ENCODE measurements at places on chromosomes 16 and 17.

GRCh38 chr17:13419676-13420075 lies 182.1 kb downstream of the HS3ST3A1 start:
- no peak for DNase-seq

GRCh38 chr17:67488768-67489167 lies 111.7 kb downstream of the PITPNC1 start:
- no peak for DNase-seq

- DNase-seq, result no peak
These were observed 4.8 kb downstream of the IL4R start for GRCh38 chr16:27318392-27319256.

DNA sequence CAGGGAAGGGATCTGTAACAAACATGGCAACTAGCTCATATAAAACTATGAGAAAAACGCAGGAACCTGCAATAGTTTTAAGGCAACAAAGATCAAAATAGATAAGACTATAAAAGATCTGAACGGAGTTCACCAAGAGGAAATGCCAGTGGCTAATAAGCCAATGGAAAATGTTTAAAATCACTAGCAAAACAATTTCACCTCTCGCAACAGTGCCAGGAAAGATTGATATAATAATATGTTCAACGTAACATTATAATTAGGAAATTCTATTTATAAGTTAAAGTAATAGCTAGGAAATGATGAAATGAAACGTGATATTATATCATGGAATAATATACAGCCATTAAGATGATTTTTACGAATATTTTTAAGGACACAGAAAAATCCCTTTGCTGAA lies 16.0 kb downstream of the MRC2 start:
- no peak for DNase-seq

All from hematopoietic multipotent progenitor cell treated with erythropoietin and hydrocortisone succinate and interleukin-3 and kit ligand, for 15 days (in vitro differentiated cells).